ENCODE measurements at places on chromosomes 3 and 15.

DNA sequence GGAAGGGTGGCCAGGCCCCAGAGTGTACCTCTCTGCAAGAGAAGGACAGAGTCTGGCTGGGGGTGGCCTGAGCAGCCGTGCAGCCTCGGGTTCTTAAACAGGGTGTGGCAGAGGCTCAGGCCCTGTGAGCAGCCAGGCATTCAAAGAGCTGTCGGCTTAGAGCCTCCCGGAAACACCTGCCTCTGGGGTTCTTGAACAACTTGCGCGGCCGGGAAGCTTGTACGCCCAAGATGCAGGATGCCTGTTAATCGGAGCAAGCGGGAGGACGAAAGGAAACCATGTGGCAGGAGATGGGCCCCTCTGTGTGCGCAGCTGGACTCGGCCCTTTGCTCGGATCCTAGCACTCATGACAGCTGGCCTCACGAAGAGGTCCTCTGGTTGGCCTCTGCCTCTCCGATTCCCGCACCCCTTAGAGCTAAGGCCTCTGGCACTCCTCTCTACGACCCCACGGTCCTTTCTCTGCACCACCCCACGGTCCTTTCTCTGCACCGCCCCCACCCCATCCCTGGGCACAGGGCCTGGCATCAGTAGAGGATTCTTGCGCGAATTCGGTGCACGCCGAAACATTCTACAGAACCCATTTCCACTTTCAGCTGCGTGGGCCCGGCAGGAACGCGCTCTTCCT, 23.9 kb upstream of the TXNRD3 start:
- no peak for DNase-seq

- DNase-seq = no peak
These were observed 5.5 kb downstream of the PAQR5 start for GRCh38 chr15:69304182-69304545.

DNA sequence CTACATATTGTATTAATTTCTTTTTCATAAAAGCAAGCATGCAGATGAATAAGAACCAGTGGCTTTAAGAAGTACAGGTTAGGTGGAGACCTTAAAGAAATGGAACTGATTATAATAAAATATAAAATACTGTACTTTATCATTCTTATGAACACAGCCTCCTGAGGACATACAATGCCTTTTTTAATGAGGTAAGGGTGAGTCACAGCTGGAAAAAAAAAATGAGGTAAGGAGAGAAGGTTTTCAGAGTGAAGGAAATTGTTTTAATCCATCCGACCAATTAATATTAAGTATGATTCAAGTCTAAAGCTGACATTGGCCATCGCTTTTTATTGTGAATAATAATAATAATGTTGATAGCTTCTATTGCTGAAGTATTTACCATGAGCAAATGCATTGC, 170.3 kb upstream of the SOX2 start:
- DNase-seq = no peak

- DNase-seq = no peak
These were observed 47.6 kb upstream of the CD200R1L start for GRCh38 chr3:112894258-112894657.

DNA sequence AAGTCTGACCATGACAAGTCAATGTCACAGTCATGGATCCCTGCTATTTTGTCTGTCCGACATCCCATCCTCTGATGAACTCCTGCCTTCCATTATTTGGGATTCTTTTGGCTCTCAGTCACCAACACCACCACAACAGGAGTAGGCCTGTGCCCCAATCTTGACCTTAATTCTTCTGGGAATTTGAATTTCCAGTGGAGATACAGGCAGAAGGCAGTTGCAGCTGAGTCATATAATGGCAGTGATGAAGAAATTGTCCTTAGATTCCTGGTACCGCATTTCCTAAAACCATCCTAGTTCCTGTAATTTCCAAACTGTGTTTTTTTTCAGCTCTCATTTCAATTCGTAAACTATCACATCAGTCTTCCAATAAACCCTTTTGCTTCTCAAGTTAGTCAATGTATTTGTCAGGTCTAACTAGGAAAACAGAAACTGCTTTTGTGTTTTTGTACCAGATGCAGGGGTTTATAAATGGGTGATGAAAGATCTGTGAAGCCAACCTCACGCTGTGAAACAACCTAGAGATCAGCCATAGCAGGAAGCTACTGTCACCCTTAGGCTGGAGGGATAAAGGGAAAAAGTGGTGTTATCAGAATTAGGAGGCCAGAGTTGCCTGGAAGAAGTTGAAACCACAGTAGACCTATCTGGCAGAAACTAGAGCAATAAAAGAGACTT, 126.3 kb upstream of the TMEM108 start:
- no peak for DNase-seq

GRCh38 chr15:85837011-85837433, 42.3 kb upstream of the KLHL25 start:
- no peak for DNase-seq

- DNase-seq = no peak
These were observed 162.7 kb downstream of the GMNC start for GRCh38 chr3:190699776-190700175.

- DNase-seq = no peak
These were observed 112.1 kb upstream of the THBS1 start for GRCh38 chr15:39468828-39469227.

DNA sequence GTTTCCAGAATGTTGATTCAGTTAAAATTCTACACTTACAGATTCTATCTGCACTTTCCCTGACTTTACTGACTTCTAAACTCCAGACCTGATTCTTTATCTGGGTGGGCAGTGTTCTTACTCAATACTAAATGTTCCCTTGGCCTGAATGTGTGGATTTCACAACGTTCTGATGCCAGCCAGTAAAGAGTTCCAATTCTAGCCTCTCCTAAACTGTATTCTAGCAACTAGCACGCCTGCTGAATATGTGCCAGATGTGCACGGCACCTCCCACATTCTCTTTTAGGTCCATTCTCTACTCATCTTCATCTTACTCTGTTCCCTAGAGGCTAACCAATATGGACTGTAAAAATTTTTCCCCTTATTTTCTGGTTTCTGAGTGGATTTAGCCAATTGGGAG, 479.5 kb upstream of the AGTR1 start:
- DNase-seq = no peak

DNA sequence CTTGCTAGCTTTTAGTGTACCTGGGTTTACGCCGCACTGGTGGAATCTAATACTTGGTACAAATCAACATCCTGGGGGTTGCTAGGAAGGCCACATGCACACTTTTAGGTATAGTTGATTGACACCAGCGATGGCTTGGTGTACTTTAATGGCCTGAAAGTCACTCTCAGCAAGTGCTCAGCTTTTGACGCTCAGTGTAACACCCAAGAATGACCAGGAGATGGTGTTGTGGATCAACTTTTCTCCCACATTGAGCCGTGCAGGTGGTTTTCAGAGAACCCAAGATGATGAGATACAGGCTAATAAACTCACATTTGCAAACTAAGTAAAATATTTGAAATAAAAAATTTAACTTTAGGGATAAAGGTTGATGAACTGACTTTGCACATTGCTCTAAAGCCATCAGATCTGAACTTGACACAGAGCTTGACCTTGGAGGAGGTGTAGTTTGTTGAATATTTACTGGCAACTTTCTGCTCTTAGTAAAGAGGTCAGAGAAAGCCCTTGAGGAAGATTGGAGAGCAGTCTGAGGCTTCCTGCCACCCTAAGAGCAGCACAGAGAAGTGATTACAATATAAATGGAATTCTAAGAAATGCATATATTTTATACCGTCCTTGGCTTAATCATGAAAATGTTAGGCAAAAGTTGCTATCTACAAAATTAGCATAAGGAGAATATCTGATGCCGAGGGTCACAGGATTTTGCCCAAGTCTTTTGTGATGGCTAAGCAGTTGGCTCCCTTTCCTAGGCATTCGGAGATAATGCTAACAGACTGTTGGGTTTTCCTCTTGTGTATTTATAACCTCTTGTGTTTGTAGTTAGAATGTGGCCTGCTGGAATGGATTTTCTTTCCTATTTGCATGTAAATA, 143.4 kb upstream of the RASGRP1 start:
- DNase-seq = no peak

DNA sequence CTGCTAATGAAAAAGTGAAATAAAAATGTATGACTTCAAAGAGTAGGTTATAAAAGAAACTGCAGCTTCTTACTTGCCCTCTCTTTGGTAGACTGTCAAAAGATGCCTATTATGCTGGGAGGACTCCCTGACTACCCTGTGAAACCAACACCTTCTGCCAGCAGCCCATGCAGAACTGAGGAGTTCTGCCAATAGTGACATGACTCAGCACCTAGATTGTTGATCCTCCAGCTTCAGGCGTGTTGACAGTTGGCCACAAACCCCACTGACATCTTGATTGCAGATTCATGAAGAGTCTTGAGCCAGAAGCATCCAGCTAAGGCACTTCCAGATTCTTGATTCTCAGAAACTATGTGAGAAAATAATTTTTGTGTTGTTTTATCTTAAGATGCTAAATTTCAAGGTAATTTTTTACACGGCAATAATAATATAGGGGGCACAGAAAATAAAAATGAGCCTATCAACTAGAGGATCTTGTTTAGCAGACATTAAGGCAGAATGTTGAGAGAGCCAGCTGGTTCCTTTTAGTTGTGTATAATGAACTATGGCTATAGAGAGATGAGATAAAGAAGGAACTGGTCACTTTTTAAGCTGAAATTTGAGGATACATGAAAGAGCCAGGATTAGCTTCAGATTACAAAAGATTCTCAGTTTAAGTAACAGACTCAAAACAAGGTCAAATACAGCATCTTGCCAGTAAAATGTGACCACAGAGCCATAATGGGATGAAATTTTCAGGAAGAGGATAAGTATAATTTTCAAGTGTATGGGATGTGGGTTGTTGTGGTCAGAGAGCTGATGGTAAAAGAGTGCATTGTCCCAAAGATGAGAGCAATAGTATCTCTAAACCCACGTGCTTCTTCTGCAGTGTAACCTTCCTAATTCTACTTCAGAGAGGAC, 588.7 kb upstream of the CBLB start:
- DNase-seq = peak; percentile 50

DNA sequence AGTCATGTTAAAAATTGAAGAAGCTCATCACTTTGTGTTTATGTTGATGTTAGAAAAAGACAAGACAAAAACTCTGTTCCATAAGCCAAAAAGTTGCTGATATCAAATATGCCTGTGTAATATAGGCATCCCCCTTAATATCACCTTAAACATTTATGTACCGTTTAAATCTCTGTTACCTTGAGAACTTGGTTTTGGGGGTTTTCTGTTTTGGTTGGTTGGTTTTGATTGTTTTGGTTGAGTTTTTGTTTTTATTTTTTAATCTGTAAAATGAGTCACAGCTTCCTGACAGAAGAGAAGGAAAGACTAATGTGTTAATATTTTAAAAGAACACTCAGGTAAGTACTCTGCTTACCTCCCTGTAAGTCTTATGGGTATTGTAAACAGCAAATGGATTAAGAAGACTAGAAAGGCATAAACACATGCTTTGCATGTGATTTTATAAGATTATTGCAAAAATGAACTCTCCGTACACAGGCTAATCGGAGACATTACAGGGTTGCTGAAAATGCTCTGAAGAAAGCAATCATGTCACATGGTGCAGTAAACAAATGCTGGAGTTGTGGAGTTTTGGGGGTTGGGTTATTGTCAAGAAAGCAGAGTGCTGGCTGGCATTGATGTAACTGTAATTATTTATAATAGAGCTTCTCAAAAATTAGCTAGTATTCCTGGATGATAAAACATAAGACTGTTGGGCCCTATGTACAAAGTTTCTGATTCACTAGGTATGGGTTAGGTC, 69.5 kb upstream of the MBNL1 start:
- no peak for DNase-seq

DNA sequence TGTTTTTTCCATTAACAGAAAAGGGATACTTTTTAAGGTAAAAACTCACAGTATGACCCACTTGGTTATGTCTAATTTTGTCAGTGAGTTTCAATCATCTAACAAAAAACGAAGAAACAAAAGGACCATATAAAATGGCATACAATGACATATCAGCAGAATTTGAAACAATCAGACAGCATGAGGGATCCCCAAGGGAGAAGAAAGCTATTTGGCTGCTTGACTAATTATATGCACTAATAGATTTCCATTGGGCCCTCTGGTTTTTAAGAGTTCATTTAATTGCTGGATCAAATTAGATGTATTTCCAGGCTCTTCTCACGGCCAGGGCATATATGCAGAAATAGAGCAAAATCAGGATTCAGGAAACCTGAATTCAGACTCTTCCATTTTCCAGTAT, 376.4 kb upstream of the GBE1 start:
- no peak for DNase-seq

- no peak for DNase-seq
These were observed 2.3 kb upstream of the DNAH1 start for GRCh38 chr3:52313774-52314188.

DNA sequence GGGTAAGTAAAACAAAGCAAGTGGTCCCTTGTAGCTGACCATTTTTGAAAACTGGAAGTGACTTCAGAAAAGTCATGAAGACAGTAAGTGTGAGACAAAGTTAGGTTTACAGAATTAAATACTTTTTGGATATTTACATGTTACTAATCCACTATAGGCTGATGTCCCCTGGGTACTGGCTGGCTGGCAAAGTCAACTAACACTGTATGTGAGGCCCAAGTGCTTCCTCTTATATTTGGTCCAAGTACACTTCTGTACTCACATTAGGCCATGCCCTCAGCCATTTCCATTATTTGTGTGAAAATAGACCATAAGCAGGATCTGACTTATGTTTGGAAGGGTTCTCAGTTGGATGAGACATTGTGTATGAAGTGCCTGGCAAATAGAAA, 5.5 kb upstream of the LEKR1 start:
- no peak for DNase-seq

- DNase-seq = no peak
These were observed 19.1 kb upstream of the GLCE start for GRCh38 chr15:69141286-69141701.

GRCh38 chr3:178353006-178353694, 183.1 kb upstream of the KCNMB2 start:
- DNase-seq = peak; percentile 46

GRCh38 chr15:86804406-86804805, 724.7 kb downstream of the AGBL1 start:
- no peak for DNase-seq

DNA sequence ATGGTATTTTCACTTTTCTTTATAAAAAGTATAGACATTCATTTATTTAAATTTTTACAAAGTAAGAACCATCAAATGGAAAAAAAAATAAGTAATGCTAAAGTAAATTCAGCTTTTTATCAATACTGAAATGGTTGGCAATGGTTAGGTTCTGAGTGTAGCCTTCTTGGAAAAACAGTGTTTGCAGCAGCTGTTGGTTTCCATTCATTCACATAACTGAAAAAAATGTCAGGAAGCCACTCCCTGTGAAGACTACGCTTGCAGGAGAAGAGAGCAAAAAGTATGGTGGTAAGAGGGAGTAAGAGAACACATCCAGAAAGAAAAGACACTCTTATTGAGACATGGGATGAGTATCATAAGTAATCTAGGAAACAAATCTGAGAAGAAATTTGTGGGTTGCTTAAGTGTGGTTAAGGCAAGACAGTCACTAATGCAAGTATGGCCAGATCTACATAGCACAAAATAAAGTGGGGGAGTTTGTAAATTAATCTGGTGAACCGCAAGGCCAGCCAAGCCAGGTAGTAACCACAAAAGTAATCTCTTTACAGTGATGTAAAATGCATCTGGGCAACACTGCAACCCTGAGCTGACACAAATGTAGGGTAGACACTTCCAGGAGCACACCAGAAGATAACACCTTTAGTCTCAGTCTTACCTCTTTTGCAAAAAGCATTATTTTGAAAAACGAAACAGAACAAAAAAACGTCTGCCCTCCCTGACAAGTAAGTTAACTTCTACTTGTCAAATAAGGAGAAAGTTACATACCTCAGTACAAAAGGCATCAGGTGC, 133.7 kb downstream of the IGSF11 start:
- DNase-seq = no peak
